Fibroblast of upper back skin (primary cell): ENCODE measurements at places on chromosomes 1 and 21.

GRCh38 chr21:41993744-41994143 is 16.4 kb downstream of the ZBTB21 start:
- DNase-seq: peak; percentile 90

DNA sequence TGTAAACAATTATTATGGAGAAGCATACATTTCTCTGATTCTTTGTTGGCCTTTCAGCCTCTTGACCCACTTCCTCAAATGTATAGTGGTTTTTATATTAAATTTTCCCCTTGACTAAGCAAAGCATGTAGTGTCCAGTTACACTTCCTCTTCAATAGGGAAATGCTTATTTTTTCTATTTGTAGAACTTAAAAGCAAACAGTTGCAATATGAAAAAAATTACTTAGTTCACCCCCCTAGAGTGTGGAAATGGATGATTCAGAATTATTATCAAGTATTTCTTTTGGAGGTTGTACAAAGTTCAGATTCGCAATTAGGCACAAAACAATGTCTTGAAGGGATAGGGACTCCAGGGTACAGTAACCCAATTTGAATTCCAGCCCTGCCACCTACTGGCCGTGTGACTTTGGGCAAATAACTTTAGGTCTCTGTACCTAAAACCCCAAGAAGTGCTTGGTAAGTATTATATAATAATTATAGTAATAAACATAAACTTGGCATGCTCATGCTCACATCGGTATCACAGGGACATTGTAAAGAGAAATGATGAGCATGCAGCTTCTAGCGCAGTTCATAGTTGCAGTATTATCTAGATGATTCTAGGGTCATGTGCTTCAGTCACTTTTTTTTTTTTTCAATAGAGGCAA is 28.6 kb upstream of the IFNGR2 start:
- DNase-seq: peak; percentile 45

DNA sequence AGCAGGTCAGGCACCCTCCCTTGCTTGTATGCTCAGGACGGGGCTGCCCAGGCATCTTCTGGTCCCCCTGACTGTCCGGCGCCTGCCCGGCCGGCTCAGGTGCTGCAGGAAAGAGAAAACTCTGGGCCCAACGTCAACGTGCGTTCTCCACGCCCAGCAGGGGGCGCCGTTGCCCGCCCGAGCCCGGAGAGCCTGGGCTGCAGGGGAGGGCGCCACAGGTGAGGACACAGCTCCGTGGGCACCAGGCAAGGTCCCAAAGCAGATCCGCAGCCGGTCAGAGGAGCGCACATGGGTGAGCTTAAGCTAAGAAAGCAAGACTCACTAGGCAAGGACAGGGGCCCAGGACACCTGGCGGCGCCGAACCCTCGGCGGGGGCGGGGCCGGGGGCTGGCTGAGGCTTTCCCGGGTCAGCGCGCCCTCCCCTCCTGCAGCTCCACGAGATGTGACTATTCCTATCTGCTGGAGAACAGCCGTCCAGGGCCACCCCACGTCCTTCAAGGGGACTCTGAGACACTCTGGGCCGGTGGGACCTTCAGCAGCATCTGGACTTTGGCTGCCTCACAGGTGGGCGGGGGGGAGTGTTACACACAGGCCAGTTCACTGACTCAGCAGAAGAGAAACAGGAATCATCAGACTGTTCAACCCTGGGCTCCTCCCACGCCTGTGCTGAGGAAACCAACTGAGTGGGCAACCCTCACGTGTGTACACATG is 29.3 kb downstream of the KRTAP10-1 start:
- DNase-seq: peak; percentile 16

- DNase-seq: no peak
Observed at GRCh38 chr21:29301691-29302090, 3.0 kb downstream of the BACH1 start.

DNA sequence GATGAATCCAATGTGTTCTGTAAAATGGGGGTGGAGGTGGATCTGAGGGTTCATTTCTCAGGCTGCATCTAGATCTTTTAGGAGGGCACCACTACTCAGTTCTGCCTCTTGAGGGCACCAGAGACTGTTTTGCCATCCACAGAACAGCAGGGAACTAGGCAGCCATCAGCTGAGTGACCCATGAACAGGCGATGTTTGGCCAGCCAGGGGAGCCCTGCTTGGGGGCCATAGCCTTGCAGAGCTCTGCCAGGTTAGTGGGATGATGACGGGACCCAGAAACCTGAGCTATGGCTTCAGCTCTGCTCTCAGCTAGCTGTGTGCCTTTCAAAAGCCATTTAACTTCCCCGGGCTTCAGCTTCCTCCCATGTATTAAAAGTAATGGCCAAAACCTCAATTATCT is 13.4 kb upstream of the NOS1AP start:
- peak; percentile 72 for DNase-seq

DNA sequence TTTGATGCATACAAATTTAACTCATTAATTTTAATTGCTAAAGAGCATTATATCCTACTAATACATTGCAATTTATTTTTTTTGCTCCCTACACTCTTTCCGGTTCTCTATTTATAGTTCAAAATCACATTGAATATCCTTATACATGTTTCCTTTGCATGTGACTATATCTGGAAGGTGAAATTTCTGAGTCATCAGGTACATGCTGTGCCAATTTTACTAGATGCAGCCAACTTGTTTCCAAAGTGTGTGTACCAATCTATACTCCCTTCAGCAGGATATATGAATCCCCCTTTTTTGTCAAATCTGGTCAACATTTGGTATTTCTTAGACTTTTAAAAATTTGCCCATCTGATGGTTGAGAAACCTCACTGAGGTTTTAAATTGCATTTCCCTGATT is 602.9 kb upstream of the CAMK1G start:
- no peak for DNase-seq

DNA sequence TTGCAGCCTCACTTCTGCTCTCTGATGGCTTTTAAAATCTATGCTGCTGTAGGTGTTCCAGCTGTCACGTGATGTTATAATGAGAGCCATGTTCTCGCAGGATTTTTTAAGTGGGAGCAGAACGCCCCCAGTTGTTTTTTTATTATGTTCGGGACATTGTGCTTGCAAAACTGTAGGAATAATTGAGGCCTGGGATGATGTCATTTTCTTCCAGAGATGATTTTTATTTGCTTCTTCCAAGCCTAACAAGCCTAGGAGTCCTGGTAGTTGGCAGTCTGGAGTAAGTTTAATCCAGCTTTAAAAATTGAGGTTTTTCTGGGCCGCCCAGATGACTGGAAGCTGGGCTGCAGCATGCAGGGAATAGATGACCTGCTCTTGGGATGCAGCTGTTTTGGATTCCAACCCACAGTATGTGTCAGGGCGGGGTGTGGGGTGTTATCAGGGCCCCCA is 34.6 kb upstream of the CHIT1 start:
- no peak for DNase-seq

DNA sequence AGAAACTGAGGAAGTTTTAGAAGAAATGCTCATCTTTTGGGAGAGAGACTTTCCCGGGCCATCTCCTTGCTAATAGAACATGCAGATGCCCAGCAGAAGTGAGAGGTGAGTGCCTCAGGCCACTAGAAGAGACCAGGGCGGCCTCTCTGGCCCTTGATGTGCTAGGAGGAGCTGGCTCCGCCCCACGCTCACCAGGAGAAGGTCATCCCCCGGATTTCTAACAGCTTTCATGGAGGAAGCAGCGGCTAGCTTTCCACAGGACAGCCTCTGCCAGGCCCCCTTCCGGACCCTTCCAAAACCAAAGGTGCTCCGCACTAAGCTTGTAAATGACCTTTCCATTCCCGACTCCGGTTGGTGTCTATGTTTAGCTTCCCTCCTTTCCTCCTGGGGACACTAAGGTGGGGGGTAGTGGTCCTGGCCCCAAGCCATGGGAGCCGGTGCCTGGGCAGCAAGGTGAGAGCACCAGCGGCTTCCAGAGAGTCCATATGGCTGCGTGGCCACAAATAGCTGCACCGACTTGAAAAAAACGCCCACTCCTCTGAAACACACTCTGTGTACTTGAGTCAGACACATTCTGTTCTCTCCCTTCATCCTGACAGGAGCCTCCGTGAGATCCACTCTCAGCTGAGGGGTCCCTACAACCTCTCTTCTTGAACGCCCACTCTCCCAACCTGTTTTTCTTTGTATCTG is 249.9 kb downstream of the TNR start:
- DNase-seq: no peak

DNA sequence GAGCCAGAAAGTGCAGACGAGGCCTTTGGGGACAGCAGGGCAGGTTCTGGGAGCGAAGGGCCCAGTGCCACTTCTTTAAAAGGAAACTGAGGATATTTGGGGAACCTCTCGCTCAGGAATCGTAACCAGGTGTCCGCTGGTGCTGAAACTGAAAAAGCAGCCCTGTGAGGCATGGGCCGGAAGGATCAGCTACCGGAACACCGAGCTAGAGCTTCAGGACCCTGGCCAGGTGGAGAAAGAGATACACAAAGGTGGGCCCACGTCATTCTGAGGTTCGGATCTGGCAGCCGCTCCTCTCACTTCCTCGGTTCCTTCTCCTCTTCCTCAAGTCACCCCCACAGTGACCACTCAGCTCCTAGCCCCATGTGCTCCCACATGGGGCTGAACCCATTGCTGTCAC is 18.1 kb downstream of the MX2 start:
- no peak for DNase-seq

DNA sequence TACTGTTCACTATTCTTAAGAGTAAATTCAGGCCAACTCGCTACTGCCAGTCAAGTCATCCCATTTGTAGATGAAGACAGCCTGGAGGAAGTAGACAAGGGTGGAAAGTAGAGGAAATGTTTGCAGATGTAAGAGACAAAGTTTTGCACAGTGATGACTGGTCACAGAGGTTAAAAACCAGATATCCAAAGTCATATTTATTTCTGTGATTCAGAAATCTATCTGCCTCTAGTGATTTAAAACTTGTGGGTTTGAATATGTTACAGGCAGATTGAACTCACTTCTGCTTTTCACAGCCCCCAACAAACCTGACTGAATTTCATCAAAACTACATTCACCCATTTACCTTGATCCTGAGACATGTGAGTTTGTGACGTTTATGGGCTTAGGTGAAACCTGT is 484.7 kb upstream of the C1orf87 start:
- DNase-seq: no peak

DNA sequence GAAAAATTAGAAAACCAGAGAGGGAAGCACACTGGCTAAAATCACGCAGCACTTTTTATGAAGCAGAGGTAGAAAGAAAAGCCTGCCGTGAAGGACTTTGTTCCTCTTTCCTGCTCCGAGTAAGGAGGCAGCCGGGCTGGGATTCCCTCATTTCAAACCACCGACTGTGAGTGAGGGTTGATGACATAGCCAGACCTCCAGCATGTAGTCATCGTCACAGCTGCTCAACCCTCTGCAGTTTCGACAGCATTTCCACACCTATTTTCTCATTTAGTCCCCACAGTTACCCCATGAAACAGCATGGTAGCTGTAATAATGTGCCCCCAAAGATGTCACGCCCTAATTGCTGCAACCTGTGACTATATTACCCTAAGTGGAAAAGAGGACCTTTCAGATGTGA is 35.3 kb downstream of the FCRL5 start:
- no peak for DNase-seq

- no peak for DNase-seq
Observed at GRCh38 chr1:6409053-6409452, 10.7 kb downstream of the HES2 start.

- no peak for DNase-seq
Observed at GRCh38 chr1:47396671-47397196, 19.4 kb upstream of the FOXE3 start.

DNA sequence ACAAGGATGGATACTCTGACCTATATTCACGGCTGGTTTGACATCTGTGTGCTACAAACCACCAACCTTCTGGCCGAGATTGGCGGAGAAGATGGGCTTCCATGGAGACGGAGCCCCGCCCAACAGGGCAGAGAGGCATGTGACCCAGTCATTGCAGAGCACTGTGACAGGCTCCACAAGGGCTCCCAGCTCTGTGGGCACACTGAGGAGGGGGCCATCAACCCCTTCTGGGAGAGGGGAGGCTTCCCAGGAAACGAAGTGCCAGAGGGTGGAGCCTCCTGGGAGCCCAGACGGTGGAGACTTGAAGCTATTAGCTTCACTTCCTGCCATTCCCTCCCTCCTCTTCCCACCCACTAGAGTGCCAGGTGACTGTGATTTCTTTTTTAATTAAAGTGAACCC is 71.6 kb upstream of the IFFO2 start:
- no peak for DNase-seq

DNA sequence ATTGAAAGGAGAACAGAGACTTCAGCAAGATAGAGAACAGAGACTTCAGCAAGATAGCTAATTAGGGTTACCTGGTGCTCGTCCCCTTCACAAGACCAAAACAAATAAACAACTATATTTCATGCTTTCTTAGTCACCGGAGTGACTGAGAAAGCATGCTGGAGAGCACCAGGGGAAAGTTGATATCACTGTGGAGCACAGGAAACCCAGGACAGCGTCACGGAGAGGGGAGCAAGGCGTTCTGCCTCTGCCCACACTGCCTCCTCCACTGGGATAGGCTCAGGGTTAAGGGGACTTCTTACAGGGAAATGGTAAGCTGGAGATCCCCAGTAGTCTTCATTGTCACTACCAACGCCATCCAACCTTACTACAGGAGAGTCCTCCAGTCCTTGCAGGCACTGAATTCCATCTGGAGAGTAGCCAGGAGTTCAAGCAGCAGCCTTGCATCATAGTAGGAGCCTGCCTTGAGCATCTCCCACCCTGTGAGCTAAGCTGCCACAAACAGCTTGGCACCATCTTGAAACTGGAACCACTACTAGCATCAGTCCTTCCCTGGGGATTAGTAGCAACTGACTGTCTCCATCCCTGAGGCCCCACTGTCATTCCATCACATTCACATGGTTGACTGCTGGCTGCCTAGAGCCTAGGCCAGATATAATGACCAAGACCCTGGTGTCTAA is 239.4 kb downstream of the PLPP3 start:
- no peak for DNase-seq

GRCh38 chr1:205632669-205633169 is 908 bp upstream of the ELK4 start:
- no peak for DNase-seq

DNA sequence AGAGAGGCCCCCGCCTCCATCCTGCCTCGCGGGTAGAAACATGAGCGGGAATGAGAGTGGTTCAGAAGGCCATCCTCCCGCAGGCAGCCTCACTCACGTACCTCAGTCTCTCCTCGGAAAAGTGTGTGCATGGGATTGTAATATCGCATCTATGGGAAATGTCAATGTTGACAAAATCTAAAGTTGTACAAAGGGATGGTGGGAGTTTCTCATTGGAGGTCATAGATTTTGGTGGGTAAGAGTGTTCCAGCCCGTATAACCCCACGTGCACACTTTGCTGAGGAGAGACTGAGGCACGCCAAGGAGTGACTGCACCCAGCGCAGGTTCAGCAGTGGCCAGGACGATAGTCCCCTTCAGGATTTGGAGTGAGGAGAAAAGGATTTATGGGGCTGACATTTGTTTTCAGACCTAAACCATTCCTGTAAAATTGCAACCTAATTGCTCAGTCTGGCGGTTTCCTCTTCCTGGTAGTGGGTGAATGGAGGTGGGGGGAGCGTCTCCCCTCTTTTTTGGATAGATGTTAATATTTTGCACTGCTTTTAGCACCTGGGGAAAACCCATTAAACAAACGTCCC is 59.6 kb downstream of the GALNT2 start:
- DNase-seq: no peak
